Panc1 (cell line): ENCODE measurements at places on chromosomes 3 and 15. TPM values are rescaled to one million over a fixed set of nuclear protein-coding genes. Genes with fewer than 3 reads are reported as not detected.
A peak's percentile ranks its signal among the peaks of the same experiment; 100 is the strongest.

Gene OR5H6
- total RNA-seq = not detected

DNA sequence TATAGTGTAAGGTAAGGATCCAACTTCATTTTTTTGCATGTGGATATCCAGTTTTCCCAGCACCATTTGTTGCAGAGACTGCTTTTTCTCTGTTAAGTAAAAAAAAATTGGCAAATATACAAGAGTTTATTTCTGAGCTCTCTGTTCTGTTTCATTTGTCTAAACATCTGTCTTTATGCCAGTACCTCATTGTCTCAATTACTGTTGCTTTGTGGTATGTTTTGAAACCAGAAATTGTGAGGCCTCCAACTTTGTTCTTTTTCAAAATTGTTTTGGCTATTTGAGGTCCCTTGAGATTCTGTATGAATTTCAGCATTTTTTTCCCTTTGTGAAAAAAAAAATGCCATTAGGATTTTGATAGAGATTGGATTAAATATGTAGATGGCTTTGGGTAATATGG lies 150.5 kb downstream of the MINAR1 start:
- no peaks in the 10 kb centered on the region for H3K36me3 ChIP-seq
- H3K4me1 ChIP-seq = no peaks in the 10 kb centered on the region
- H3K27ac ChIP-seq = no peak overlapping the region
- DNase-seq = no peak
- H3K27me3 ChIP-seq = peaks cover 7% of the 10 kb centered on the region; the same call in 1 of the 2 replicates

DNA sequence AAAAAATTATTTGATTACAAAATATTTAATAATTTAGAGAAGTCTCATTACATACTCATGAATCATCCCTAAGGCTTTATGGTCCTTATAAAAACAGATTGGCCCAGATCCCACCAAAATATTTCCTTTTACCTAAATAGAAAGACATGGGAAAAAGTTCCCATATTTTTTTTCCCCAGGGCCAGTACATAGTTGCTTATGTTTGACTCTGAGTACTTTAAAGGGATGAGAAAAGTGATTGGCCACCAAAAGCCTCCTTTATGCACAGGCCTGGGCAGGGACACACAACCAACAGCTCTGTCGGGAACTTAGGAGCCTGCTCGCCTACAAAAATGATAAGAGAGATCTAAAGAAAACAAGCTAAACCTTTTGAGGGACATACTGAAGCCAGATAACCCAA lies 22.3 kb downstream of the KCNAB1 start:
- DNase-seq = no peak
- H3K27ac ChIP-seq = no peak overlapping the region
- no peaks in the 10 kb centered on the region for H3K4me1 ChIP-seq

- no peaks in the 10 kb centered on the region for H3K27me3 ChIP-seq
- no peaks in the 10 kb centered on the region for H3K4me1 ChIP-seq
- DNase-seq = no peak
- no peak overlapping the region for H3K27ac ChIP-seq
- no peak overlapping the region for H3K4me3 ChIP-seq
These were observed 376.8 kb upstream of the SEMA6D start for GRCh38 chr15:47340571-47340920.

DNA sequence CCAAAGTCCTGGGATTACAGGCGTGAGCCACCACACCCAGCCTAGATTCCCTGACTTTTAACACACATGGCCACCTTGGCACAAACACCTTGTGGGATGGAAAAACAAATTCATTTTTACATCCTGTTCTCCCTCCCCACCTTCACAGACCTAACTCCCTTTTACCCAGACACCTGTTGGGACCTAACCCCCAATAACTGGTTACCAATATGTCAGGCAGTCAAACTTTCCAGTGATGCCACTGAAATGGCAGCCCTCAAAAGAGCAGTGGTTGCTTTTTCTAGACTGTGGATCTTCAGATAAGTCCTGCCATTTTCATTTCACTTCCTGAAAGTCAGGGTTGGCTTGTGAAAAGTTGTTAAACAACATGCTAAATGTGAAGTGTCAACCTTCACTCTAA lies 34.9 kb downstream of the SIN3A start:
- H3K27ac ChIP-seq = no peak overlapping the region
- H3K27me3 ChIP-seq = no peaks in the 10 kb centered on the region
- no peak for DNase-seq
- no peak overlapping the region for H3K4me3 ChIP-seq
- H3K4me1 ChIP-seq = no peaks in the 10 kb centered on the region

Gene SLTM
- 75.7 TPM for total RNA-seq

Gene IMPG2
- 0.10 TPM for total RNA-seq

Gene GNAT1
- not detected for total RNA-seq

DNA sequence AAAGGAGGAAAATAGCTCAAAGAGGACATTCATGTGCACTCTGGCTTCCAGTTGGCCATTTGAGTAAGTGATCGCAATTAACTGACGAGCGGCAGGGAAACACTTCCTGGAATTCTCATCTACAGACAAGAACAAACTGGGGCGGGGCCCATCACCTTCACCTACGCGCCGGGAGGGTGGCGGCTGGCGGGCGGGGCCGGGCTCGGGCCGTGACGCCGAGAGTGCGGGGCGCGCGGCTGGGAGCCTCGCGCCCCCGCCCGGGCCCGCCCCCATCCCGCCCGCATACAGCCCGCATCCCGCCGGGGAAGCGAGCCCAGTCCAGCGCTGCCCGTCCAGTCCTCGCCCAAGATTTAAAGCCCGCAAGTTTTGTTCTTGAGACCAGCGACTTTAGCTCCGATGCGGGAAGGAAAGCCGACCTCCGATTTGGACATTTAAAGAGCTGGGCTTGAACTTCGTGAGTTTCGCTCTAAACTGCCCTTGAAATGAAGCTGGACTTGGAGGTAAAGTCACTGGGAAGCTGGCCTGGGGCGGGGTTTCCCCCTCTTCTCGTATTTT lies at the start of gene B3GNT5:
Gene B3GNT5 (plus strand): TSS at position 281 of the 555 bp plus-strand sequence. CDS start 16,546 bp downstream, outside the sequence.
- H3K27ac ChIP-seq = peak within 1 kb of the TSS; percentile 82
- no peaks in the 10 kb centered on the region; the same call in 1 of the 2 replicates for H3K36me3 ChIP-seq
- H3K27me3 ChIP-seq = no peaks in the 10 kb centered on the region
- no peak for DNase-seq
- peaks cover 16% of the 10 kb centered on the region for H3K4me1 ChIP-seq
- H3K4me3 ChIP-seq = peak within 1 kb of the TSS; percentile 95

DNA sequence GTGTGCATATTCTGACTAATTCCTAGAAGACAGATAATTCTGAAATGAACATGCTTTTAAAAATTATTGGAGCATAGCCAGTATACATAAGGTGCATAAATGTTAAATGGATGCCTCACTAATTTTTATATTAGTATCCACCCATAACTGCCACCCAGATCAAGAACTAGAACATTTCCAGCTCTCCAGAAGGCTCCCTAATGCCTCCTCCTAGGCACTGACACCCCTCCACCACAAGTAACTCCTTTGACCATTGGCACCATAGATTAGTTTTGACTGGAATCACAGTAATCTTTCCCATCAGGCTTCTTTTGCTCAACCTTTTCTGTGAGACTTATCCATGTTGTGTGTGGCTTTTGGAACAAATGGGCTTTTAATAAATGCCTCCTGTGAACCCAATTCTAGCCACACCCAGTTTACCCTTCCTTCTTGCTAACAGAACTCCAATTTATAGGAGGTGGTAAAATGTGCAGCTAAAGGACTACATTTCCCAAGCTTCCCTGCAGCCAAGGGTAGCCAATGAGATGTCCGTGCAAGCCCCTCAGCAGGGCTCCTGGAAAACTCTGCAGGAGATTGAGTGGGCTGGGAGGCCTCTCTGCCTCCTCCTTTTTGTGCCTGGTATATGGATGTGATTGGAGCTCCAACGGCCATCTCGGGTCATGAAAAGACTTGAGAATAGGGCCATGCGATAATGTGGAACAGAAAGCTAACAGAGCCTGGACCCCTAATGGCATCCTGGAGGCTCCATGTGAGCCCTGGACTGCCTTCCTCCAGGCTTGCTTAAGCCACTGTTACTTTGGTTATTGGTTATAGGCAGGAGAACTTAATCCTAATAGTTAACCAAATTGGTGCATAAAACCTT lies 322.6 kb upstream of the TLE3 start:
- H3K4me1 ChIP-seq = peaks cover 22% of the 10 kb centered on the region; the same call in 1 of the 2 replicates
- H3K27ac ChIP-seq = no peak overlapping the region
- H3K27me3 ChIP-seq = no peaks in the 10 kb centered on the region

Gene DNASE1L3
- not detected for total RNA-seq

Gene CCDC50
- total RNA-seq = 89.3 TPM

DNA sequence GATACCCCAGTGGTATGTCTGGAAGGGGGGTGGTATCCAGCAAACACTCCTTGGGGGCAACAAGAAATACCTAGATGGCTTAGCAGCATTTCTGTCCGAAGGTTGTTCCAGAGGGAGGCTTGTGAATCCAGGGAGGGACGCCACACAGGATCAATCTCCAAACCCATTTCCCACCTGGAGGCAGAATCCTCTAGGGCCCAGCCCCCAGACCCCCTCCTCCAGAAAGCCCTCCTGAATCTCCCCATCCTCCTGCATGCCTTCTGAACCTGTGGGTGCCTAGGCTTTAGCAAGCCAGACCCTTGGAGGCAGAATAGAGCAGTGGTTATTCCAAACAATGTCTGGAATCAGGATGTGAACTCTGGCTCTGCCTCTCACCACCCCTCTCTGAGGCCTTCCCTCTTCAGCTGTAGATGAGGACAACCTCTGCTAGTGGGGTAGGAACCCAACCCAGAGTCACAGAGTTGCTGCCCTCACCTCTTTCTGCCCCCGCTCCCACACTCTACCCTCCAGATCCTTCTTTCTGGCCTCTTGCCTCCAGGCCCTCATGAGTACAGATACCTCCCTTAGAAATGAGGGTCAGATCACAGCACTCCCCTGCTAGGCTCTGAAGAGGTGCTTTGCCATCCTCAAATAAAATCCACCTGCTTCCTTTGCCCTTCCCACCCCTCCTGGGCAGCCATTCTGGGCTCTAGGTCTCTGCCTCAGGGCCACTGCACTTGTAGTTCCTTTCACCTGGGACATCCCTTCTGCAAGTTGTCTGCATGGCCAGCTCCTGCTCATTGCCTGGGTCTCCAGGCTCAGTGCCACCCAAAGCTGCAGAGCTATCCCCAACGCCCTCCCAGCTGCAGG lies 8.1 kb downstream of the CISH start:
- no peaks in the 10 kb centered on the region for H3K36me3 ChIP-seq
- peaks cover 11% of the 10 kb centered on the region for H3K4me1 ChIP-seq

Gene KIF23
- 82.5 TPM for total RNA-seq

- H3K27me3 ChIP-seq = no peaks in the 10 kb centered on the region
- peak overlapping the region; percentile 62 for H3K27ac ChIP-seq
- H3K4me1 ChIP-seq = peaks cover 14% of the 10 kb centered on the region
- no peak for DNase-seq
- peak overlapping the region; percentile 92 for H3K4me3 ChIP-seq
These were observed 526 bp downstream of the RMDN3 start for GRCh38 chr15:40754574-40754882.

GRCh38 chr15:27692438-27692837 lies 406.7 kb downstream of the OCA2 start:
- H3K27ac ChIP-seq = no peak overlapping the region
- no peaks in the 10 kb centered on the region for H3K4me1 ChIP-seq
- H3K4me3 ChIP-seq = no peak overlapping the region
- no peak for DNase-seq

DNA sequence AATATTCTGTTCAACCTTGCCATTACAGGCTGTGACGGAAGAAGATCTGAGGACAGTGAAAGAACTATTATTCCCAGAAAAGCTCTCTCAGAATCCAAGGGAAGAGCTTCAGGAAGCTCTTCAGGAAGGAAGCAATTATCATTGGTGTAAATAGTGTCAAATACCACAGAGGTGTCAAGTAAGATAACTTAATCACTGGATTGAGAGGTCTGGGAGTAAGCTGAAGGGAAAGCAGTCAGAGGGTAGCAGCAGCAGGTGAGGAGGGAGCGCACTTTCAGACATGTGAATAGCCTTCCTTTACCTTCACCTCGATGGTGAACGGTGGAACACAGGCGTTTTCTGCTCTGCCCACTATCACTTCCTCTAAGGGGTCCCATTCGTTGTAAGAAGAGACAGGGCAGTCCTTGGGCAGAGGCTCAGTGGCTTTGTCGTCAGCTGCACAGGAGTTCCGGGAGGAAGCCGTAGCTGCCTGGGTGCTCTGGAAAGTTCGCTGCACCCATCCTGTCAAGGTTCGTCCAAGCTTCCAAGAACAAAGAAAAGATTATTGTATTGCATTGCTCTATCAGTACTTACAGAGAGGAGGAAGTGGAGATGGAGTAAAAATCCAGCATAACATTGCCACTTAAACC lies 1.9 kb downstream of the GATM start:
- H3K27ac ChIP-seq = no peak overlapping the region
- no peaks in the 10 kb centered on the region; the same call in 1 of the 2 replicates for H3K4me1 ChIP-seq
- no peak for DNase-seq
- H3K4me3 ChIP-seq = no peak overlapping the region
- H3K36me3 ChIP-seq = no peaks in the 10 kb centered on the region

Gene CD276
- total RNA-seq = 99.1 TPM

Gene DUOX2
- total RNA-seq = 0.08 TPM

Gene GOLGA8M
- total RNA-seq = 0.87 TPM

GRCh38 chr3:64743156-64743886 lies 55.5 kb upstream of the ADAMTS9 start:
- no peak for DNase-seq
- H3K27ac ChIP-seq = no peak overlapping the region
- no peaks in the 10 kb centered on the region for H3K27me3 ChIP-seq
- H3K36me3 ChIP-seq = no peaks in the 10 kb centered on the region
- H3K4me1 ChIP-seq = no peaks in the 10 kb centered on the region

Gene DUOX1
- total RNA-seq = 0.31 TPM

DNA sequence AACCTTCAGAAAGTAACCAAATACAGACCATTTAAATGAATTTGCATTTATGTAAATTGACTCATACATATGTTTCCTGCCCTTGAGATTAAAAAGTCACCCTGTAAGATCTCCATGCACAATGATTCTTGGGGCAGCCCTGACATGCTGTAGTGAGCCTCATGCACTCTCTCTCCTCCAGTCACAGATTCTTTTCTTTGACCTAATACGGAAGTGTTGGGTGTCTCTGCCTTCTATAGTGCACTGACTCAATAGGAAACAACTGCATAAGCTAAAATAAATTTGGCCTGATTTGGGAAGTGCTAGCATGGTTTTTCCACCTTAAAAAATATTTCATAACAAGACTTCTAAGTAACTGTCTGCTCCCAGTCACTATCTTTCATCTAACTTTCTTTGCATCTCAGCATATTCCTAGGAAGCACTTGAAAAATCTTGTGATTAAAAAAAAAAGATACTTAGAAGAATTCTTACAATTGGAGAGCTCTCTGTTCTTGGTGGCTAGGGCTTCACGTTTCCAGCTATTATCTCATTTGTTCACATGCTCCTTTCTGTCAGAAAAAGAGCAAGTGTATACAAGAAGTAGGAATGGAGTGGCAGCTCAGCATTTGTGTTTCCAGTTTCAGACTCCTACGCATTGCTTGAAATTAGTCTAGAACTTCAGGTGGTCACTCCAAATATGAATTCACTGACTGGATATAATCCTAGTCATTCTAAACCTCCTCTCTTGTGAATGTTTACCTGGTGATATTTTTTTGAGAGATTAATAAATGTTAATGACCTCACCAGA lies 207.9 kb upstream of the COL8A1 start:
- no peak overlapping the region for H3K27ac ChIP-seq
- H3K36me3 ChIP-seq = no peaks in the 10 kb centered on the region
- no peak overlapping the region for H3K4me3 ChIP-seq
- H3K27me3 ChIP-seq = no peaks in the 10 kb centered on the region
